HL-60 (cell line): ENCODE measurements at places on chromosomes 12 and 14.

GRCh38 chr12:6996040-6996441, 22.2 kb downstream of the LPCAT3 start:
- peak; percentile 22 for DNase-seq

DNA sequence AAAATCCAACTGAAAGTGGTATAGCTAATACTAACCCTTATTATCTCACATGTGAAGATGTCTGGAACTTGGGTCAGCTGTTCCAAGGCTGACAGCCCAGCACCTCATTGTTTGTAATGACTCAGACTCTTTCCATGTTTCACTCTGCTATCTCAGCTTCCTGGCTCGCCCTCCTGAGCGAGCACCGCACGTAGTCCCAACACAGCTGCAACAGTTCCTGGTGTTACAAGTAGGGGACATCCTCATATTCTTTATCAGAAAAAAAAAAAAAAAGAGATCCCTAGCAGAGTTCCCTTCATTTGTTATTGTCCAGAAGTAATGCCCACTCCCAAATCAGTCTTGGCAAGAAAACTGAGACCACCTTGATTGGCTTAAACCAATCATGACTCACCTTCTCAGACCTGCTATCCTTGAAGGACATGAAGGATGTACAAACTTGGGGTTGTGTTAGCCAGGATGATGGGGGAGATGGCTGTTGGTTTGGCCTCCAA, 92.5 kb downstream of the ADCK1 start:
- DNase-seq: no peak

GRCh38 chr12:91744597-91744996, 401.0 kb downstream of the BTG1 start:
- no peak for DNase-seq

- DNase-seq: no peak
Observed at GRCh38 chr12:43835264-43835655, 621 bp upstream of the TMEM117 start.

GRCh38 chr12:63151623-63152320, 771 bp upstream of the AVPR1A start:
- DNase-seq: no peak

DNA sequence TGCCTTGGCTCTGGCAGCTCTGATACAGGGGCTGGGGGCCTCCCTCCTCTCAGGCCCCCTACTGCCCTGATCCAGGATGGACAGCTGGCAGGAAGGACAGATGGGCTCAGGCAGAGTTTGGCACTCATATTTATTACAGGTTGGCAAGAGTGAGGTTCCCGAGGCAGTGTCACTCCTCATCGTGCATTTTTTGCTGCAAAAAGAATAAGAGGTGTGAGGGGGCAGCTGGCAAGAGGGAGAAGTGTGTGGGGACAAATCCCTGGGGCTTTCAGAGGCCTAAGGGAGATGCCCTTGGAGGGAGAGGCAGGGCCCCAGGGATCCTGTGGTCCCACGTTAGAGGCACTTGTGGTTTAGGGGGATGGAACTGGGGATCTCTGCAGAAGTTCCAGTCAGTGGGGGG, 5.0 kb downstream of the CMTM5 start:
- no peak for DNase-seq

DNA sequence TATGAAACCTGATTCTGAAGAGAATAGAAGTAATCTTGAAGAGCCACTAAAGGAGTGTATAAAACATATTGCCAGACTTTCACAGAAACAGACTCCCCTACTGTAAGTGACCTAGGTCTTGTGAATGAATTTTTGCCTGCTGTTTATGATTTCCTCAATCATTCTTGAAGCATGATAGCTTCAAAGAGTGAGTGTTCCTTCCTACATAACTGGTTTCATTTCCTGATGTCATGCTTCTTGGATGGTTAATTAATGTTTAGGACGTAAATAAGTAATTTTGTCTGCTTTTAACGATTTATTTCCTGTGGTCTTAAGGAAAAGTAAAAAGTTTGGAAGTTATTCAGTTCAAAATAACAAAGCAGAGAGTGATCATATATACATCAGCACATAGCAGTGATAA, 129.8 kb downstream of the PIK3C2G start:
- DNase-seq: no peak

DNA sequence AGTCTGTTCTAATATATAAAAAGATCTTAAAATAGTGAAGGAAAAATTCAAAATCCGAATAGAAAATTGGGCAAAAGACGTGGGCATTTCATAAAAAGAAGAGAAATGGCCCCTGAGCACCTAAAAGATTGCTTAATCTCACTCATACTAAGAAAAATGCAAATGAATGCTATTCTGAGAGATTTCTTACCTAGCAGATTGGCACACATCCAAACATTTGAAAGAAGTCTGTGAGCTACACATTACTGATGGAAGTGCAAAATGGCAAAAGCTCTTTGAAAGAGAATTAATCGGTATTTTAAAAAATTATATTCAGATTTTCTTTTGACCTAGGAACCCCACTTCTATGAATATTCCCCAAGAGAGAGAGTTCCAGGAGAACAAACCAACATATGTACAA, 280.4 kb upstream of the GARIN6 start:
- no peak for DNase-seq

DNA sequence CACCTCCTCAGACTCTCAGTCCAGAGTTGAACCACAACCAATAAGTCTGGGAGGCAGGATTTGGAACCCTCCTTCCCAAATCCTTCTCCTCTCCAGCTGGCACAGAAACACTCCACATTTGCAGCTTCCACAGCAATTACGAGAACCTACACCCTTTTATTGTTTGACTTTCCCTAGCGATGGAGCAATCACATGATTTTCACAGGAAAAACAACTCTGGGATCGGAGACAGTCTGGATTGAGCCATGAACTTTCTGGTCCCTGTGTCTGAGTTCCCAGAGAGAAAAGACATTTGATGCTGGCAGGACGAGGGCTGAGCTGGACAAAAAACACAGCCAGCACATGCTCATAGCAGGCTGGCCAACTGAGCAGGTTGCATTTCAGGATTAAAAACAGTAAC, 49.0 kb upstream of the STON2 start:
- DNase-seq: no peak

- DNase-seq: no peak
Observed at GRCh38 chr12:117402363-117402762, 40.9 kb upstream of the NOS1 start.

GRCh38 chr14:78614593-78614992, 444.4 kb downstream of the NRXN3 start:
- DNase-seq: no peak

DNA sequence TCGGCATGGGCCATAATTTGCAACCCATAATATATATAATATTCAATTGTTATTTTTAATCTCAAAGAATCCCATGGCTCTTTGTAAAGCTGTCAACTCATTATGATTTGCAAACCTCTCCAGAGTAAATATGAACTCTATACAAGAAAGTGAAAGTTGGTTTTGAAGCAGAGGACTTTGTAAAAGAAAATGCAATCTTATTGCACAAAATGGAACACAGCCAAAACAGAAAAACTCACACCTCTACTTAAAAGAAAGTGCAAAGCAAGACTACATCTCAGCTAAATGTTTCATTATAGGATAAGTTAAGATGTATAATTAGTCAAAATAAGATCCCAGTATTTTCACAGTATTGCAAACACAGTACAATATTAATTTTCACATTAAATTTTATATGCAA, 111.2 kb upstream of the FLRT2 start:
- DNase-seq: no peak

DNA sequence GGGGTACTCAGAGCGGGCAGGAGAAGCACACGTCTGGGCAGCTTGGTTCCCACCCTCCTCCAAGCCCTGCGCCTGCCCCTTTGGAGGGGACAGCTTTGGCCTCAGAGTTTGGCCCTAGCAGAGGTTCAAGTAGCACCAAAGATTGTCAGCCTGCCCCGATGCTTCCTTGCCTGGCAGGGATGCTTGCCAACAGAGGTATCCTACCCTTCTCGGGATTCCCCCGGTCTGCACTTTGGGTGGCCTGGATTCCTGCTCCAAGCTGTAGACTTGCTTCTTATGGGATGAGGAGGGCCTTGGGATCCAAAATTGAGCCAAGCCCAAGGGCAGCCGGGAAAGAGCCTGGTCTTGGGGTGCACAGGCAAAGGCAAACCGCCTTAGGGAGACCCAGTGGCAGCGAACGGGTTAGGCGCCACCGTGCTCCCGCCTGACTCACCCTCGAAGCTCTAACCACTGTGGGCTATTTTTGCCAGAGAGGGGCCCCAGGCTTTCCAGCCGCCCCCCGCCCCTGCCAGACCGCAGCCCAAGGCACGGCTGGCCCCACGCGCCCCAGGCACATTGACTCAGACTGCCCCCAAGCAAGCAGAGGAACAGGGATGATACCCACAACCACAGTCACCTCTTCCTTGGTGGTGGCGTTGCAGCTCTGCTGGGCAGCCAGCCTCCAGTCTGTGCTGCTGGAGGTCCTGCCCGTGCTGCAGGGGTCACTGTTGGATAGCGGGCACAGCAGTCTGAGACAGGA, 847 bp upstream of the WNT10B start:
- peak; percentile 43 for DNase-seq

DNA sequence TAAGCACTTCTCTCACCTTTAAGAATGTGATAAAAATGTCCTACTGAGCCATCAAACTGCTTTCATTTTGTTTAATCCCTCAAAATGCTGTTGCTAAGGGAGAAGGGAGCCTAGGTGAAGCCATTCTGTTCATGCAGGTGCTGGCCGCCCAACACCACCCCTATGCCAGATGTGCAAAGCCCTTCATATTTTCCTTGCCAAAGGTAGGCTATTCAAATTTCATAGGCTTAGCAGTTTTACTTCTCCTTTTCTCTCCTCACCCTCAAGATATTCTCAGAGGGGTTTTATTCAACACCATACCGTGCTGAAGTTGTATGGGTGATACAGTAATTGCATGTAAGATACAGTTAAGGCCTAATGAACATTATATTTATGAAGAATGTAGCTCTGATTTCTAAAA, 461.7 kb downstream of the GXYLT1 start:
- DNase-seq: no peak

- no peak for DNase-seq
Observed at GRCh38 chr14:61184112-61184511, 97.0 kb downstream of the TMEM30B start.

- DNase-seq: no peak
Observed at GRCh38 chr12:56886319-56886718, 47.9 kb downstream of the SDR9C7 start.

DNA sequence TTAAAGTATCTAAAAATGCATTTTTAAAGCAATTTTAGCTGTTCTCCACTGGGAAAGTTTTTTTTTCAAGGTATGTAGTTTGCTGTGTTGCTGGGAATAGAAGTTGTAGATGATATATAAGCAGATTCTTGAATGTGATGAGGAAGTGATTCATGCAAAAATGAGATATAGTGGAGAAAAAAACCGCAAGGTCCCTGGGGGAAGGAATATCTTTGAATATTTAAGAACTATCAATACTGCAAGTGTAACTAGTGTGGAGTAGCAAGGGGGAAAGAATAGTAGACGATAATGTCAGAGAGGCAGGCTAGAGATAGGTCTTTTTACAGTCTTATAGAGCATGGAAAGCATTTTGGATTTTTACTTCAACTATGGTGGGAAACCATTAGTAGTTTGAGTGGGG, 42.5 kb downstream of the PTCSC3 start:
- no peak for DNase-seq

GRCh38 chr12:6116471-6117021, 7.9 kb downstream of the VWF start:
- DNase-seq: no peak

DNA sequence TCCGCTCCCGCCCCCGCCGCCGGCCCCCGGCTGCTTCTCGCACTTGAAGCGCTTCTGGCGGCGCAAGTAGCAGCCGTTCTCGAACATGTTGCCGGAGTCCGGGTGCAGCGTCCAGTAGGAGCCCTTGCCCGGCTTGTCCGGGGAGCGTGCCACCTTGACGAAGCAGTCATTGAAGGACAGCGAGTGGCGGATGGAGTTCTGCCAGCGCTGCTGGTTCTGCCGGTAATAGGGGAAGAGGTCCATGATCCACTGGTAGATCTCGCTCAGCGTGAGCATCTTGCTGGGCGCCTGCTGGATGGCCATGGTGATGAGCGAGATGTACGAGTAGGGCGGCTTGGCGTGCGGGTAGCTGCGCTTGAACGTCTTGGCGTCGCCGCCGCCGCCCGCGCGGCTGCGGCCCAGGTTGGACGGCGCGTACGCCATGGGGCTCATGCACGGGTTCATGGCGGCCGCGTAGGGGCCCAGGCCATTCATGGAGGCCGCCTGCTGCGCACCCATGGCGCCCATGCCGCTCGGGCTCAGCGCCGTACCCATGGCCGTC, 3.0 kb downstream of the FOXA1 start:
- DNase-seq: no peak

- DNase-seq: no peak
Observed at GRCh38 chr12:57549909-57550640, at the start of gene KIF5A. Gene KIF5A, plus strand, starts transcription at chr12:57550044. Its CDS starts 228 bp downstream, at chr12:57550272.

DNA sequence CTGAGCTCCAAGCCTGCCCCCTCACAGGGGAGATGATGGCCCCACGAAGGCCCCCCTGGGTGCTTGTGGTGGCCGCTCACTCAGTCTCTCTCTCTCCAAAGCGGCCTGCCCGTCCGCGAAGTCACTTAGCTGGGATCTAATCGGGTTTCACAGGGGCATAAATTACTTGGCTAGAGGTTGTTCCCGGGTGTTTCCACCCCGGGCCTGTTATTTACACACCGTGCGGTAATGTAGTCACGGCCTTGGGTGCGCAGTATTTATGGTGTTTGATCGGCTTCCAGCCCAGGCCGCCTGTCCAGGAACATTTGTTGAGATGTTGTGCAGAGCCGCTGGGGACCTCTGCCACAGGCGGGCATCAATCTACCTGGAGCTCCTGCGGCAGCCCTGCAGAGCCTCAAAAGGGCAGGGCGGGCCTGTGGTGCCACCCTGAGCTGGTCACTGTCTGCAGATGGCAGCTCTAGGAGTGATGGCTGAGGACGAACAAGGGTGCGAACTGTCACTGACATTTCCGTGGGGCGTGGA, 91.2 kb downstream of the KIF26A start:
- no peak for DNase-seq

DNA sequence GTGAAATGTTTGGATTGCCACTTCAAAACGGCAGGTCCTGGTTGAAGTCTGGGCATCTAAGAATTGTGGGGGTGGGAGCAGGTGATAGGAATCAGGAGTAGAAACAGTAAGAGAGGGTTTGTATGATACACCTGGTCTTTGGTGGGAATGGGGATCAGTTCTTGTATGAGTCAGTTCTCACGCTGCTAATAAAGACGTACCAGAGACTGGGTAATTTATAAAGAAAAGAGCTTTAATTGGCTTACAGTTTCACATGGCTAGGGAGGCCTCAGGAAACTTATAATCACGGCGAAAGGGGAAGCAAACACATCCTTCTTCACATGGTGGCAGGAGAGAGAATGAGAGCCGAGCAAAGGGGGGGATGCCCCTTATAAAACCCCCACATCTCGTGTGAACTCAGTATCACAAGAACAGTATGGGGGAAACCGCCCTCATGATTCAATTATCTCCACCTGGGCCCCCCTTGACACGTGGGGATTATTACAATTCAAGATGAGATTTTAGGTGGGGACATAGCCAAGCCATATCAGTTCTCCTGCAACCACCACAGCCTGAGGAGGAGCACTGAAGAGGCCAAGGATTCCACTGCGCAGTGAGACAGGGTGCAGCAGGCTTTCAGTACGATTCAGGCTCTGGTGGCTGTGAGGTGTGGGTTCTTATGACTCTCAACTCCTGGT, 52.1 kb downstream of the DRAM1 start:
- no peak for DNase-seq

DNA sequence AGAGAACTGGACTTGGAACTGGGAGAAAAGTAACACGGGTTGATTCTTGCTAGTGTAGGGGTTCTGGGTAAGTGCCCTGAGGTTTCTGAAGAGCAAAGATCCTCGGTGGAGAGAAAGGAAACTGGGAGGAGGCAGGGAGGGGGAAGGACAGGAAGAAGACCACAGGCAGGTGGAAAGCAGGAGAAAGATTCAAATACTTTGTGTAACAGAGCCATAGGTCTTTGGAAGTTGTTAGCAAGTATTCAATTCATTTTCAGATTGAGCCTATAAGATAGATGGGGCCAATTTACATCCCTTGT, 1.3 kb downstream of the PNP start:
- DNase-seq: no peak
